ENCODE measurements at places on chromosomes 6 and 20. TPM values are rescaled to one million over a fixed set of nuclear protein-coding genes. Genes with fewer than 3 reads are reported as not detected.

The HDGFL1 gene
- not detected for total RNA-seq

The LY6G6C gene
- total RNA-seq = 0.53 TPM

The ADGRF5 gene
- total RNA-seq = 9.5 TPM

The OR2H2 gene
- total RNA-seq = not detected

The MUC22 gene
- total RNA-seq = 6.1 TPM

All from esophagus squamous epithelium (tissue), 5 donors.